Left kidney (tissue), 8 donors: ENCODE measurements at places on chromosomes 4 and X. TPM values are rescaled to one million over a fixed set of nuclear protein-coding genes. Genes with fewer than 3 reads are reported as not detected.

Gene REPS2
- 12.1 TPM for polyA plus RNA-seq

Gene KLHL13
- polyA plus RNA-seq, result 93.9 TPM

Gene SSX3
- not detected for polyA plus RNA-seq

Gene OTC
- polyA plus RNA-seq, result not detected

Gene FRMPD4
- polyA plus RNA-seq, result 0.18 TPM

Gene BEX4
- polyA plus RNA-seq, result 144 TPM

Gene MAGEB16
- polyA plus RNA-seq, result not detected

Gene PPP4R3C
- polyA plus RNA-seq, result not detected

Gene TMSB15A
- 80.4 TPM for polyA plus RNA-seq

Gene SSX2B
- not detected for polyA plus RNA-seq

Gene SLC2A9
- polyA plus RNA-seq, result 10.3 TPM

Gene GPR34
- polyA plus RNA-seq, result 5.4 TPM

Gene CDX4
- polyA plus RNA-seq, result not detected

Gene CYTL1
- 8.9 TPM for polyA plus RNA-seq

Gene HMGN5
- 52.8 TPM for polyA plus RNA-seq

Gene ANK2
- polyA plus RNA-seq, result 80.7 TPM

Gene GPRASP1
- 18.2 TPM for polyA plus RNA-seq

Gene SUPT20HL1
- not detected for polyA plus RNA-seq

Gene AVPR2
- polyA plus RNA-seq, result 2.0 TPM

Gene DNAAF6
- polyA plus RNA-seq, result 0.08 TPM

Gene RAB40A
- 5.5 TPM for polyA plus RNA-seq

Gene CXCL3
- 0.15 TPM for polyA plus RNA-seq
